ENCODE measurements at places on chromosomes 1 and 21. TPM values are rescaled to one million over a fixed set of nuclear protein-coding genes. Genes with fewer than 3 reads are reported as not detected.

LCE1A gene
- total RNA-seq = not detected

KIF26B gene
- 6.1 TPM for total RNA-seq

- DNase-seq = no peak
Measured at GRCh38 chr21:35333831-35334618, 284.9 kb upstream of the RUNX1 start.

DNA sequence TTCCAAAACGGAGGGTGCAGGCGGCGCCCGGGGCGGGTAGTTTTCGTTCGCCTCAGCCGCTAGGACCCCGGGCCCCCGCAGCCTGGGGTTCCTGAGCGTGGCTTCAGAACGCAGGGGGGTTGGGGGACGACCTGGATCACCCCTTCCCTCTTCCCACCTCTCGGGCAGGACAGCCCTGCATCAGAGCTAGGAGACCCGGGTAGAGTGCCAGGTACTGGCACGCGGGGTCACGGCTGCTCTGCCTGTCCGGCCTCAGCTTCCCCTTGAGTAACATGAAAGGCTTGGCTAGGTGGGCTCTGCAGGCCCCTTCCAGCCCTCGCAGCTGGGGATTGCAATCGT lies 484 bp downstream of the DFFB start:
- no peak for DNase-seq

GRCh38 chr1:173414539-173415226 lies 62.5 kb upstream of the PRDX6 start:
- no peak for DNase-seq

DNA sequence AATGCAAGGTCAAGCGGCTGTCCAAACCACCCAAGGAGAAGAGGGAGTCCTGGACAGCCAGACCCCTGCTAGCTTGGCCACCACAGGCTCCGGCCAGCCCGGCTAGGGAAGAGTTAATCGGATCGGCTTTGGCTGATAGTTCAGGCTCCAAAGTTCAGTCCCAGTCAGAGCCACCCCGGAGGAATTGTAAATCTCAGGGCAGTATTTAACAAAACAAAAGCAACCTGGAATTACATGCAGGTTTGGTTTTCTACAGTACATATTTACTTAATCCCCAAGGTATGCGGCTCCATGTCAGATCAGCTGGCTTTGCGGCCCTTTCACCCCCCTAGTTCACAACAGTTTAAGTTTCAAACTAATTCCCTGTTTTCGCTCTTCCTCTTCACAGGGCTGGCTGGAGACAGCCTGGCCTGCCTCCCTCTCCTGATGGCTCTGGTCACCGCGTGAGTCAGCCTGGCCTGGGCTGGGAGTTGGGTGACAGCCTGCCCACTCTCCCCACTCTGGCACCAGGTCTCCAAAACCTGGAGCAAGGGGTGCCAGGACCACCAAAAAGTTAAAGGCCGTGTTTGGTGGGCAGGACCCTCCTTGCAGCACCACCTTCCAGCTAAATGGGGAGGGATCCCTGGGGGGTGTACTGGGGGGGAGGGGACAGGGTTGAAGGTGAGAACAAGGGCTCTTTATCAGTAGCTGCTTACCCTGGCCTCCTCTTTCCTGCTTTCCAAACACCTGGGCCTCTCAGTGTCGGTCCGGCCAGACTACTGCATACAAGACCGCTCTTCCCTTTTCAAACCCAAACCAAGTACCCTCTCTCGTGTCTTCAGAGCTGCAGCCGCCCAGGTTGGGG lies 1.9 kb downstream of the DHRS3 start:
- no peak for DNase-seq

GRCh38 chr1:110728388-110729001 lies 53.8 kb upstream of the KCNA3 start:
- no peak for DNase-seq

CD247 gene
- 0.58 TPM for total RNA-seq

- no peak for DNase-seq
Measured at GRCh38 chr1:245276445-245276844, 121.7 kb downstream of the KIF26B start.

DNA sequence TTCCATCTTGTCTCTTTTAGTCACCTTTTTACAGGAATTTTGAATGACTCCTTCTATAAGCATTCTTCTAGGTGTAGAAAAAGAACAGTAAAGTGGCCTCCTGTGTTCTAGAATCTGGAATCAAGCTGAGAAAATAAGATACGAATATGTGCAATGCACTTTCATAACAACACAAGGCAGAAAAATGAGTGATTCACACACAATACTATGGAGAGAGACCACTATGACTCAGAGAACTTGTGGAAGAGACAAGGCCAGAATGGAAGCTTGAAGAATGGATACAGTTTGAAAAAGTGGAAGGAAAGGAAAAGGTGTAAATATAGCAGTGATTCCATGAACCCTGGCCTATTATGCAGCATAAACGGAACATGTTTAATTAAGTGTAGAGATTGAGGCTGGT lies 57.1 kb upstream of the SAMSN1 start:
- DNase-seq = no peak

GRCh38 chr1:121546830-121547591 lies 362.2 kb downstream of the SRGAP2C start:
- no peak for DNase-seq

- no peak for DNase-seq
Measured at GRCh38 chr1:44757420-44757819, 17.8 kb downstream of the KIF2C start.

DNA sequence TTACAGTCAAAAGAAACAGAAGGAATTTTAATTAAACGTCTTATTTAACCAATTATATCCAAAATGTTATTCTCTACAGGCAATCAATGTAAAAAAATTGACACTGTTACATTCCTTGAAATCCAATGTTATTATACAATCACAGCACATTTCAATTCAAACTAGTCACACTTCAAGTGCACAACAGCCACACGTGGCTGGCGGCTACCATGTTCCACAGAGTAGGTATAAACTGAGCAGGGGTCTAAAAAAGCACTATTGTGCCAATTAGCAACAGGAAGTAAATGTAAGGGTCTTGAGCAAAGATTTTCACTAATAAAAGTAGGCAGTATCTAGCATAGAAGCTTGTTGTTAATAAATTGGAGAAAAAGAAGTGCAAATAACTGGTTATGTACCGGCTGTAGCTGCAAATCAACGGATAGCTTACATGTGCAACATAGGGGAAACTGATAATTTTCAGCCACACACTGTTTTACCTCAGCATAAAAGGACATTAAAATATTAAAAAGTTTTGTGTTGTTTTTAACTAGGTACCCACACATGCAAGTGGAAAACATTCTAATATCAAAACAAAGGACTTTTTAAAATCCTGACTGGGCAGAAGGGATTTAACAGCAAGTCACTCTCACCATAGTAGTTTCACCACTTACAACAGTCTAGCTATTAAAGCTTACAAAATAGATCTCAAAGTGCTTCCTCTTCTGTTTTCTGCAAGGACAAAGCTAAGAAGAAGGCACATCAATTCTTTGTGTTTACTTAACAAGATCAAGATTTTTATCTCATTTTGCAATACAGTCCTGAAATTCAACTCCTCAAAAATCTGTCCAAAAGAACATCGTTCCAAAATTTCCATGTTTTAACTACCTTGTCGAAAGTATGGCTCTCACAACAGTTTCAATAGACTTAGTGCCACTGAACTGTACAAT lies 2.5 kb downstream of the CSDE1 start:
- DNase-seq = no peak

- no peak for DNase-seq
Measured at GRCh38 chr1:118008011-118008410, 78.5 kb downstream of the WDR3 start.

- DNase-seq = no peak
Measured at GRCh38 chr1:66696771-66697170, 55.5 kb upstream of the DYNLT5 start.

GRCh38 chr1:173122958-173123852 lies 72.5 kb upstream of the TNFSF18 start:
- no peak for DNase-seq

DNA sequence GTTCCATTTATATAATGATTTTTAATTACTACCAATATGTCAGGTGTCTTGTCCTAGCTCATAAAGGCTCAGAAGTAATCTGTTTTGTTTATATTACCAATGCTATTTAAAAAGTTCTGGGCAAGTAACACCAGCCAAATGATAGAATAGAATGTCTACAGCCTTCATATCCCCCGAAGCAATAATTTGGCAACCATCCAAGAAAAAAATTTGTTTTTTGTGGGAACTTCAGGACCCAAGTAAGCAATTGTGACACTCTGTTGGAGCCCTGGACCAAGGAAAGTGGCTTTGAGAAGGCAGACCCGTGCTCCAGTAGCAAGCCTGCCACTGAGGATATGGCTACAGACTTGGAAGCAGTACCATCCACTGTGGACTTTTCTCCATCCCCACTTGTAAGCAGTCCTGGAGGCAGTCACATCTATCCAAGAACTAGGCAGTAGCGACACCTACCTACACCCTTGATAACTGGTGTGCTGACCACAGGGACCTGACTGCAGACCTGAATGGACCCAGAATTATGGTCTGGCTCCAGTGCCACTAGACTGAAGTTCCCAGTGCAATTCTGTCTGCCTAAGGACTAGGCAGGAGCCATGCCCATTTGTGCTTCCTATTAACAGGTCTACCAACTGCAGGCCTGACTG lies 870.7 kb upstream of the ADGRL2 start:
- DNase-seq = no peak

DNA sequence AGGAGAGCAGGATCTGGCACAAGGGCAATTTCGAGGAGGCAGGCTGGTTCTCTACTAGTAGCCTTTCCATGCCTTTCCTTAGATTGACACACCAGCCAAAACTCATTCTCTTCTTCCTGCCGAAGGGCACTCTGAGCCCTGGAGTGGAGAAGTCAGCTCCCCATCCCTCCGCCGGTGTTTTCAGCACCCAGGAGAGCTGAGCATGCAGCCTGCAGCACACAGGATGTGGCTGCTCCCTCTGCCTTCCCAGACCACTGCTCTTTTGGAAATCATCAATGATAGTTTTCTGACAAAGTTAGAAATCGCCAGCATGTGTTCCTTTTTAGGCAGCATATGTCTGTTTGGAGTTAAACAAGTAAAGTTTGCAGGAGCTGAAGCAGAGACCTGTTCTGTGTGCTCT lies 11.7 kb downstream of the RNU5D-1 start:
- DNase-seq = no peak

DNA sequence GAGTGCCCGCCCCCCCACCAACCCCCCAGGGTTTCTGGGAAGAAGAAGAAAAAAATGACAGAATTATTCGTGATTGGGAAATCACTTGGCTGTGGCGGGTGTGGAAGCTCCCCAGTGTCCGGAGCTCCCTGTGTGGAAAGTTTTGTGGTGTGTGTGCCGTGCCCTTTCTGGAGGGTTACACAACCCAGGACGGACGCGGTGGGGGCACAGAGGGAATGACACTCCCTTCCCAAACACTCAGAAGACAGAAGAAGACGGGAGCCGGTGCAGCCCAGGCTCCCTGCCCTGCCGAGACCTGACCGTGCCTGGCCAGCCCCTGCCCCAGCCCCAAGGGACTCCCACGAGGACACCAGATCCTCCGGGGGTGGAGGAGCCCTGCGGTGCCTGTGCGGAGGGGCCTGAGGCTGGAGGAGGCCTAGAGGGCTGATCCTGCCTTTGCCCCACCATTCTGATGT lies 33.0 kb upstream of the ADARB1 start:
- DNase-seq = no peak

FNDC7 gene
- not detected for total RNA-seq

DNA sequence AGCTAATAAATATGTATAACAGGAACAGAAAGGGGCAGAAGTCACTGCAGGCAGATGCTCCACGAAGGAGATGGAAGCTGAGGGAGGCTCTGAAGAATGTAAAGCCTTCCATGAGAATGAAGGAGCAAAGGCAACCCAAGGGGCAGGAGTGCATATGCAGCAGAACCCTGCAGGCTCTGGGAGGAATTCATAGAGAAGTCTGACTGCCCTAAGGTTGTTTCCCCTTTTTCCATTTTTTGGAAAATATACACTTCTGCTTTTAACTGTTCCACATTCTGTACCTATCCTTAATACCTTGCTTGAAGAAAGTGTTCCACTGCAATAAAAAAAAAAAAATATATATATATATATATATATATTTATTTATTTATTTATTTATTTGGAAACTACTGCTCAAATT lies 69.6 kb downstream of the CD34 start:
- no peak for DNase-seq

DNA sequence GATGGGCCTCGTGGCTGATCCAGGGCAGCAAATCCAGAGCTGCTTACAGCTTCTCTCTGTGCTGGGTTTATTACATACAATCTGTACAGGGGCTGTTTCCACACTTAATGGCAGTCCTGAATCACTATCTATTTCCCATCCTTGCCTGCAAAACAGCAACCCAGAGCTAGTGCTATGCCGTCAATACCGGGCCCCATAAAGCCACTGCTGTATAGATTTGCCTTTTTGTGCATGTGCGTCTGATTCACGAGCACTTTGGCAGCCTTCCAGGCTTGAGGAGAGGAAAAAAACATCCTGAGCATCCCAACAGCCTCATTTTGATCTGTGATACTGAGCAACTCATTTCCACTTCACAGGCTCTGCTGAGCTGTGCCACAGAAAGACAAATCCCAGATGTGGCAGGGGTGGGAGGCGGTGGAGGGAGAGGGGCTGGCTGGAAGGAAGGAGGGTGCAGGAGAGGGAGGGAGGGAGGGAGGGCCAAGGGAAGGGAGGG lies 65.2 kb upstream of the TARBP1 start:
- DNase-seq = no peak

ZNF648 gene
- total RNA-seq = 0.34 TPM

GRCh38 chr1:101992821-101993575 lies 3.7 kb downstream of the OLFM3 start:
- DNase-seq = no peak

PLPP3 gene
- 79.0 TPM for total RNA-seq

DNA sequence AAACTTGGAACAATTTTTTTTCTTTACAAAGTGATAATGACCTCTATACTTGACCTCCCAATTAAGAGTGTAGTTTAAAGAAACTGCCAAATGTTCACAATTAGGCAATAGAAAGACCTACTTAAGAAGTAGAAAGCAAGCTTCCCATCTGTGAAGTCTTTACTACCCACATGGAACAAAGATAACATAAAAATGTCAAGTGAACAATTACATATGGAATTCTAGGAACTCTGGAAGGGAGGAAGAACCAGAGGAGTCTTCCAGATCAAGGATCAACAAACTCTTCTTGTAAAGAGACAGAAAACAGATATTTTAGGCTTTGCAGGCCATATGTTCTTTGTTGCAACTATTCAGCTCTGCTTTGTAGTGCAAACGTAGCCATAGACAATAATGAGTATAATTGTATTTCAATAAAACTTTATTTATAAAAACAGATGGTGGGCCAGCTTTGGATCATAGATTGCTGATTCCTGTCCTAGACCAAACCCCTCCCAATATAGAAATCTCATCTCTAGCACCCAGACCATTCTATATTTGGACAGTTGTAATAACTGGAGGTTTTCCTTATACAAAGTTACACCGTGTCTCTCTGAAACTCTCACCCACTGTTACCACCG lies 68.4 kb upstream of the MAGI3 start:
- no peak for DNase-seq

RIIAD1 gene
- 3.6 TPM for total RNA-seq
